ENCODE measurements at places on chromosomes 5 and 9. TPM values are rescaled to one million over a fixed set of nuclear protein-coding genes. Genes with fewer than 3 reads are reported as not detected.

The GZMA gene
- not detected for polyA plus RNA-seq

The ITGA2 gene
- polyA plus RNA-seq = 8.5 TPM

The ZMAT2 gene
- 209 TPM for polyA plus RNA-seq

The ZBED3 gene
- polyA plus RNA-seq = 4.1 TPM

The ZSWIM6 gene
- polyA plus RNA-seq = 8.9 TPM

The NOXA1 gene
- 1.5 TPM for polyA plus RNA-seq

The CDX1 gene
- not detected for polyA plus RNA-seq

The CYSRT1 gene
- polyA plus RNA-seq = 0.81 TPM

The HTR1A gene
- not detected for polyA plus RNA-seq

The NOL8 gene
- polyA plus RNA-seq = 24.4 TPM

The ENDOG gene
- 17.3 TPM for polyA plus RNA-seq

The PDCD1LG2 gene
- 0.79 TPM for polyA plus RNA-seq

The LCNL1 gene
- polyA plus RNA-seq = 0.08 TPM

The TMC1 gene
- 0.01 TPM for polyA plus RNA-seq

The IER5L gene
- polyA plus RNA-seq = 47.9 TPM

The LAMC3 gene
- 1.5 TPM for polyA plus RNA-seq

The ORM1 gene
- polyA plus RNA-seq = not detected

The GPR151 gene
- not detected for polyA plus RNA-seq

The HTR4 gene
- polyA plus RNA-seq = not detected

The SLC45A2 gene
- not detected for polyA plus RNA-seq

The BARHL1 gene
- polyA plus RNA-seq = not detected

The ZDHHC12 gene
- polyA plus RNA-seq = 66.2 TPM

The ADGRD2 gene
- polyA plus RNA-seq = not detected

The PCDHB10 gene
- polyA plus RNA-seq = not detected

The SSBP2 gene
- 4.9 TPM for polyA plus RNA-seq

The FLT4 gene
- 2.6 TPM for polyA plus RNA-seq

The CYLC2 gene
- polyA plus RNA-seq = not detected

The ACSL6 gene
- polyA plus RNA-seq = 0.06 TPM

The FOXD4L5 gene
- 0.16 TPM for polyA plus RNA-seq

The SOX30 gene
- polyA plus RNA-seq = 0.08 TPM

The EIF4E1B gene
- polyA plus RNA-seq = not detected

The IL5 gene
- polyA plus RNA-seq = not detected

The C9orf153 gene
- polyA plus RNA-seq = 0.06 TPM

The DHFR gene
- polyA plus RNA-seq = 99.4 TPM

The ELOVL7 gene
- 8.3 TPM for polyA plus RNA-seq

The ADAM19 gene
- polyA plus RNA-seq = 15.2 TPM

The SLC23A1 gene
- 4.0 TPM for polyA plus RNA-seq

The ADAMTSL1 gene
- 0.04 TPM for polyA plus RNA-seq

The NIM1K gene
- 0.06 TPM for polyA plus RNA-seq

The MARCOL gene
- 0.11 TPM for polyA plus RNA-seq

The ARHGEF28 gene
- 17.6 TPM for polyA plus RNA-seq

The MACIR gene
- 21.5 TPM for polyA plus RNA-seq

The GRHPR gene
- polyA plus RNA-seq = 159 TPM

The CXCL14 gene
- polyA plus RNA-seq = 0.15 TPM

The GPR150 gene
- polyA plus RNA-seq = not detected

The MCIDAS gene
- polyA plus RNA-seq = 1.7 TPM

The FAM13B gene
- polyA plus RNA-seq = 14.9 TPM

The BSPRY gene
- not detected for polyA plus RNA-seq

The NMUR2 gene
- not detected for polyA plus RNA-seq

The CBY3 gene
- not detected for polyA plus RNA-seq

Data from A549 (cell line).